ENCODE measurements at places on chromosomes 1 and 21. TPM values are rescaled to one million over a fixed set of nuclear protein-coding genes. Genes with fewer than 3 reads are reported as not detected.
A peak's percentile ranks its signal among the peaks of the same experiment; 100 is the strongest.

DNA sequence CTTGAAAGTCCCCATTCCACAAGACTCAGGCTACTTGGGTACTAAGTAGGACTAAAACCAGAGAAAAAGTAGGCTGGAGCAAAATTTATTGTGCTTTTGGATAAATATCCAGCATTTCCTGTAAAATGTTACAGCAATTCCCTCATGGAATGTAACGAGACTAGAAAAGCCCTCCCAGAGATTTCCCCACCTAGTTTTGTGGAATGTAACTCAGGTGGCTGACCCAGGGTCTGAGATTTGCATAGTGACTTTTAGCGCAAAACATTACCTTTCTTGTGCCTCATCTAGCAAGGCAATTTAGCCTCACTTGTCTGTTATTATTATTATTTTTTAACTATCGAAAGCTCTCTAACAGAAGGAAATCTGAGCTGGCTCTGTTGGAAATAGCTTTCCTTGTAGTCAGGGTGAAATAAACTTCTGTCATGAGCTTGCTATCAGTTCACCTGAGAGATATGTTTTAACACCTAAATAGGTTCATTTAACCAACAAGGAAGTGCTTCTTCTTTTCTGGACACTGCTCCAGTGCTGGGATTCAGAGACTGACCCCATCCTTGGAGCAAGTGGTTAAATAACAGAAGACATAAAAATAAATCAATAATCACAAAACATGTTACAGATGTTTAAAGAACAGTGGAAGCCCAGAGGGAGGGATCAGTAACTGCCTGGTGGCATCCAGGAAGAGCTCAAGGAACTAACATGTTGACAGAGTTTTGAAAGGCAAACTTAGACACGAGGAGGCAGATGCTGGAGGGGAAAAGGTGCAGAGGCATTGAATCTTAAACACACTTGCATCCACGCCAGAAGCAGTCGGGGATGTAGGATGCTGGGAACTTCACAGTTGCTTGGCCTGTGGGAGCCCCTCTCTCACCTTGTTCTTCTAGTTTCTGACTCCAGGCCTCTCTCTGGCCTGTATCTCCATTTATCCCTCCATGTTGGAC, 68.3 kb upstream of the RHOU start:
- no peak for DNase-seq

DNA sequence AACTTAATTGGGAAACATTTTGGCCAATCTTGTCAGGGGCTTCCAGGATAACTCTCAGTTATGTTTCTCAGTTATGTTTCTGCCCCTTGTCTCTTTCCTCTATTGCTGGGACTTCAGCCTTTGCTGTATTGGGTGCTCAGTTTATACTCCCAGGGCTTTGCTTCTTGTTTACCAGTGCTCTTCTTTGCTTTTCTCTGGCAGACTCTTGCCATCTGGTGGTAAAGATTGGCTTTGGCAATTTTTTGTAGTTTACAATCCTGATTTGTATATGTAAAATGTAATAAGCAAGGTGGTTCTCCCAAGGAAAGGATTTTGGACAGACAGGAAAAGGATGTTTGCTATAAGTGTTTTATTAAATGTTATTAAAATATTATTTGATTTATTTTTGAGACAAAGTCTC, 37.9 kb downstream of the FABP3 start:
- peak; percentile 64 for DNase-seq

DNA sequence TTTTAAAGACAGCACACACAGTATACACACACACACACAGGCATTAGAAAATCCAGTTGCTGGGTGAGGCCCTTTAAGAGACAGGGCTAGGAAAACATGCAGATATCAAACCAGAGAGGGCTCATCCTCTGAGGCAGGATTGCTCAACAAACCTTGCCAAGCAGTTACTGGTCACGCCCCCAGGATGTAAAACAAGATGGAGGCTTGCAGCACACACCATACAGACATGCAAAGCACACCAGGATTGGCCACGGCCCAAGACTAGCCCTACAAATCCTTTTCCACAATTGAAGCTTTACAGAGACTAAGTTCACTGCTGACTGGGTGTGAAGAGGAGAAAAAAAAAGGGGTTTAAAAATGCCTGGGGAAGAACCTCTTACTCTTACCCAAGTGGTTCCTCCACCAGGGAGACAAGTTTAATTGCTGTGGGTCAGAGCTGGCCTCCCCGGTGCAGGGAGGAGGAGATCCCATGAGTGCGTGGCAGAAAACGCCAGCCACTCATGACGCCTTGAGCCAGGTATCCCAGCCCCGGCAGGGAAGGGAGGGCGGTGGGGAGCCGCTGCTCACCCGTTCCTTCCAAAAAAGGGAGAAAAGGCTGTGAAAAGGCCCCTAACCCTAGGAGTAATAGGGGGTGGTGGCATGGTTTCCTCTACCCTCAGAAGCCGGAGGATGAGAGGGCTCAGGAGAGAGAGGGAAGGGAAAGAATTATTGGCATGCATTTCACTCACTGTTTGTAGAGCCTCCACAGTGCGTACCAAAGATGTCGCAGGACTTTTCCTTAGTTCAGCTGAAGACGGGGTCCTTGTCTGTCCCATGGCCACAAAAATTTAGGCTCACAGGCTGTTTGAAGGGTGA, 594.6 kb upstream of the ZP4 start:
- no peak for DNase-seq

DNA sequence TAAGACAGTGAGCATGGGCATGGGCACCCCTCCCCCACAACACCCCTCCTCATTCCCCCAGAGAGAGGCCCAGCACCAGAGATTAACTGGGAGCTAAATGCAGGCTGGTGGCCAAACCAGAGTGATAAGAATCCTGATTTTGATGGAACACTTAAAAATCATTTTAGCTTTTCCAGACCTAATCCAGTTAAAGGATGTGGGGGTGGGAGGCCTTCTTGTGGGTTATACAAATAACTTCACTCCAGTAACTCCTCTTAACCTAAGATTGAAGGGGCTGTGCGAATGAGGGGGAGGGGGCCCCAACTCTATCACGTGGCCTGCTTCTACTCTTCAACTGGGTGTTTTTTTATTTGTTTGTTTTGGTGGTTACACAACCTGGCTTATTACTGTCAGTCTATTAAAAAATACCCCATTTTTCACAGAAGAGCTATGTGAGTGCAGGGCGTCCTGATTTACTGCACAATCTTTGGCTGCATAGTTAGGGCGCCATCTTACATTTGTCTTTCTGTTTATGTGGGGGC, 398.1 kb upstream of the LYPLAL1 start:
- DNase-seq = no peak

DNA sequence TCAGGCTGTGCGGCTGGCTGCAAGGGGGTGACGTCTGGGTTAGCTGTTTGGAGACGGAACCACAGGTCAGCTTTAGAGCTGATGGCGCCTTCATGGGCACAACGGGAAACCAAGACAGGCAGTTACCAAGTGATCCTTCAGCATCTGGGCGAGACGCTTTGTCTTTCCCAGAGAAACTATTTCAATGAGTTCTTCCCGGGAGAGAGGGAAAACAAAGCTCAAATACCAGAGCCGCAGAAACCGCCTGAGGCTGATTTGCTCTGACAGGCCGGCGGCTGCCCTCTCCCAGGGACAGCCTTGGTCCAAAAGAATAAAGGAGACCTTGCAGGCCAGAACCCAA, 76.5 kb downstream of the CD58 start:
- DNase-seq = no peak

DNA sequence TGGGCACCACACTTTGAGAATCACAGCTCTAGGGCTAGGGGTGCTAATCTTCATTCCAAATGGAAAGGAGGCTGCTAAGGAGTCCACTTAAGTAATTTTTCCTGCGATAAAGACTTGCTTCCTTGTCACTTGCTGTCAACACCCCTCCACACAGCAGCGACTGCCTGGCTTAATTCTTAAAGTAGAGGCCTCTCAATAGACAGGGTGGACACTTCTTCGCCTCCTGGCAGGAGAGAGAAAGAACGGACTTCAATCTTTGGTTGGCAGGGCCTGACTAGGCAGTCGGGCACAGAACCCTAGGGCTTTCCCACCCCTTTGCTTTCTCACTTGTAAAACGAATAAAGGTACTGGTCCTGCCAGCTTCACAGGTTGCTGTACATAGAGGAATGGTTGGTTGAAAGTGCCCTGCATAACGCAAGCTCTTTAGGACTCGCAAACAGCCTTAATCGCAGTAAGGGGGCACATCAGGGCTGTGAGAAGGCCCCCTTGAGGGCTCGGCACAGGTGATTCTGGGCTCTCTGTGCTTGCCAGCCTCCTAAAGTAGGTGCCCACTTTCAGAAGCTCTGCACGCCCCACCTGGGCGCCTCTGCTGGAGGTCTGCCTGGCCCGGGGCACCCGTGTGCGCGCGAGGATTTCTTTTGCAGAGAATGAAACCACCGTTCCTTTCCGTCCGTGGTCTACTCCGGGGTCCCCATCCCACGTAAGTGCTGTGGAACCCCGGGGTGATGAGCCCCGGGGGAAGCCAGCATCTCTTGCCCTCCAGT, 47.6 kb upstream of the CD34 start:
- DNase-seq = no peak

GRCh38 chr1:110872366-110872744, 593 bp upstream of the CD53 start:
- peak; percentile 61 for DNase-seq

GRCh38 chr1:67646145-67647035, 38.6 kb upstream of the GADD45A start:
- peak; percentile 48 for DNase-seq

DNA sequence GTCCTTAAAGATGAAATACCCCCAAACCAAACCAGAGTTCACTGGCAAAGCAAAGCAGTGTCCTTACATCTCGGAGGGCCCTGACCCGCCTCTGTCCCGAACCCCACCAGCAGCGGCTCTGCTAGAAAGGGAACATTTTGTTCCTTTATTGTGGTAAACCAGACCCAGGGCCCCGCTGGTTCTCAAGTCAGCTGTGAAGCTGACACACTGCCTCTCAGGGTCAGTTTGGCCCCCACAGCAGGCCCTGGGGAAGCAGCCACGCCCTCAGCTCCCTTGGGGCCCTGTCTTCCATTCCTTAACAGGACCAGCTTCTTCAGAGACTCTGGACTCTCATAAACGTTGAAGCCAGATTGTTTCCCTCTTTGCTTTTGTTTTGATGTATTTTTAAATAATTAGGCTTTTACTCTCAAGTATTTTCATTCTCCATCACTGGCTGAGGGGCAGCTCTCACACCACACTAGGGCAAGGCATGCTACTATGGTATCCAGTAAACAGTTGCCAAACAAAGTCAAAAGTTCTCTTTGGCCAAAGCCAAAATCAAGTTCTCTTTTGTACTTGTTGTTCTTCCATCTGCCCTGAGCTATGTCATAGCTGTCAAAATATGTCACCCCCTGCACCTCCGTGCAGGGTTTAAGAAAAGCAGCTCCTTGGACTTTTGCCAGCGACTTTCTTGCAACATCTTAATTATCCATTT, 61.1 kb upstream of the ANGPTL1 start:
- DNase-seq = peak; percentile 34

GRCh38 chr1:247304031-247304430, 27.6 kb downstream of the ZNF496 start:
- DNase-seq = no peak

GRCh38 chr1:208058756-208059155, 147.8 kb upstream of the CD34 start:
- no peak for DNase-seq

DNA sequence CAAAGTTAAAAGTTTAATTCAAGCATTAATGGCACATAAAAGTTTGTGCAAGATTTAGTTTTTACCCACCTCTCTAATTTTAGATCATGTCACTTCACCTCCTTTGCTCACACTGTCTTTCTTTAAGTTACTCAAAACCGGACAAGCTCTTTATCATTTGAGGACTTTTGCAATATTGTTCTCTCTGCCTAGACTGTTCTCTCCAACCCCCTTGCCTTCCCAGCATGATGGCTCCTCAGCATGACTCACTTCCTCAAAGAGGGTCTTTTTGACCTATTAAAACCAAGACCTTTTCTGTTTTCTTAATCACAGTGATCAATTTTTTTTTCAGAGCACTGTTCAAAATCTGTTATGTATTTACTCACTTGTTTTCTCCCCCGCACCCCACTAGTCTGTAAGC, 61.3 kb downstream of the XKR8 start:
- DNase-seq = no peak

DNA sequence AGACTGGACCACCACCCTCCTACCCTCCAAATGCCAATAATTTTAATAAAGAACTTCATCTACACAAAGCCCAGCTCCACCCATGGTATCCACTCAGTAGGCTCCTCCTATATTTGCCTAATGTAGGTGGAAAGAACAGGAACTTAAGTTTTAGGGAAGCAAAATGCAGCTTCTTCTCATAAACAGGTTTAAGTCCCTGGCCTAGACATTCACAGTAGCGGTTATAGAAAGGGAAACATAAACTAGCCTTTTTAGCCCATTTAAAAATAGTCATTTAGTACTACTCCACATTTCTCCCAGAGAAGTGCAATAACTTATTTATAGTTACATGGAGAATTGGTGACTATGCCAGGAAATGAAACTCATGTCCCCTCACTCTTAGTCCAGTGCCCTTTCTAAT, 56.6 kb upstream of the CPLANE2 start:
- no peak for DNase-seq

GRCh38 chr21:28705616-28706015, 287.1 kb downstream of the LTN1 start:
- no peak for DNase-seq

GRCh38 chr1:173445164-173445563, 32.0 kb upstream of the PRDX6 start:
- no peak for DNase-seq

- no peak for DNase-seq
Measured at GRCh38 chr21:36547464-36547863, 67.5 kb upstream of the CLDN14 start.

DNA sequence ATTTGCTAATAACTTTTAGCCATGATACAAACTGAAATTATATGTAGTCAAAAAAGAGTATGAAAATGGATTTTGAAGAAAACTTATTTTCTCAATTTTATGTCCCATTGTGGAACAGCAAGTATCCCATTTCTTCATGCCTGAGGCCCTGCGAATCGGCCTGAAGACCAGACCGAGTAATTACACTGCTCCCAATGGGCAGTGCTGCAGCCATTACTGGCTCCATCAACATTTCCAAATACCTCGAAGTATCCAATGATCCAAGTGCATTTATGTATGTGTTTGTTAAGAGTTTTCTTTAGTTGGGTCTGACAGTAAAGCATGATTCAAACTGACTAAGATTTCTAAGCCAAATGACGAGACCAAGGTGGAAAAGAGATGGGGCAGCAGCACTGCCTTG, 44.4 kb downstream of the HSF2BP start:
- no peak for DNase-seq

- no peak for DNase-seq
Measured at GRCh38 chr1:222006715-222007114, 264.8 kb upstream of the DUSP10 start.

DNA sequence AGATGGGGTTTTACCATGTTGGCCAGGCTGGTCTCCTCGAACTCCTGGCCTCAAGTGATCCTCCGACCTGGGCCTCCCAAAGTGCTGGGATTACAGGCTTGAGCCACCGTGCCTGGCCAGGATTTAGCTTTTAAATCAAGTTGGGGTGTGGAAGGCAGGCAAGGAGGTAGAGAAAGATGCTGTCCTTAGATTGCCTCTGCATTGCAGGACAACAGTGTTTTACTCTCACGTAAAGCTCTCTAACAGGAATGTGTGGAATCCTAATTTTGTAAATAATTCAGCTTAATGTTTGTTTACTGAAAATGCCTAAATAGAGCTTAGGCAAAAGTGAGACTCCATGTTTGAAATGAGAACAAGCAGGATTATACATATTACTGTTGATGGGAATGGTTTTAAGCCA, 29.5 kb upstream of the TGFB2 start:
- no peak for DNase-seq

The IFNAR1 gene
- 19.0 TPM for total RNA-seq

The S100A12 gene
- total RNA-seq = not detected

The HFM1 gene
- not detected for total RNA-seq

The ETV3L gene
- not detected for total RNA-seq

The PTCH2 gene
- 1.0 TPM for total RNA-seq

The CORT gene
- total RNA-seq = 0.52 TPM

The ZSCAN20 gene
- 2.0 TPM for total RNA-seq

The SAMSN1 gene
- 86.4 TPM for total RNA-seq

Measured in activated CD4-positive, alpha-beta T cell treated with anti-CD3 and anti-CD28 coated beads, Interleukin-2, amount 10 ng/mL, durations not matched to agents 24 days and 14 days (primary cell).